HCT116 (cell line): ENCODE measurements at places on chromosomes 4 and X.

GRCh38 chr4:170849969-170850368, 760.2 kb upstream of the AADAT start:
- DNase-seq, result no peak

GRCh38 chr4:14345356-14345775, 656.9 kb upstream of the CPEB2 start:
- DNase-seq, result no peak

GRCh38 chr4:36260731-36261130, 16.4 kb upstream of the ARAP2 start:
- no peak for DNase-seq

- no peak for DNase-seq
Measured at GRCh38 chrX:88977835-88978234, 230.8 kb downstream of the CPXCR1 start.

- DNase-seq, result no peak
Measured at GRCh38 chr4:142565771-142566170, 280.3 kb downstream of the INPP4B start.

DNA sequence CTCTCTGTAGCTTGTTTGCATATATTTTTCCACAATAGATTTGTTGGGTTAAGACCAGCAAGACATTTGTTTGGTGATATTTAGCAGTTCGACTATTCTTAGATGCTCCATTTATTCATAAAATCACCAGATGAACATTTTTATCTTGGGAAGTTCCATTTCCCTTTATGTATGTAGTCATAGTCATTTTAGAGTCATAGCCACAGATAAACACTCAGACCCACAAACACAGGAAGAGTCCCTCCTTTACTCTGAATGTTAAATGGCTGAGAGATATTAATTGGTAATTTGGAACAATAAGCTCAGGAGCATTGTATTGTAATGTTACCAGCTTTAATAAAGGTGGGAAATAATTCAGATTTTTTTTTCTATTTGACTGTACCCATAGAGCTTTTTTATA, 1608.7 kb downstream of the STIM2 start:
- no peak for DNase-seq

DNA sequence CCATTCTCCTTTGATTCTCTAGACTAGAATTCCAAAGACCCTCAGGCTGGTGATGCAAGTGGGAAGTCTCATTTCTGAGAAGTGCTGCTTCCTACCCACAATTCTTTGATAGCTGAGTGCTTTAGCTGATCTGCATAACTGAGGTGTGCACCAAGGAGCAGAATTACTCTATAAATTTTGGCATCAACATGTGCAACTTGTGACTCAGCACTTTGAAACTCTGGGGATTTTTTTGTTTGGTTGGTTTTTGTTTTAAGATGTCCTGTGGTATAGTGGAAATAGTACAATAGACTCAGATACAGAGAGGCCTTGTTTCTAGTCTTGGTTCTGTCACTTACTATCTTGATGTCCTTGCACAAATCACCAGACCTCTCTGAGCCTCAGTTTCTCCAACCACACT, 148.4 kb downstream of the AR start:
- DNase-seq, result no peak

DNA sequence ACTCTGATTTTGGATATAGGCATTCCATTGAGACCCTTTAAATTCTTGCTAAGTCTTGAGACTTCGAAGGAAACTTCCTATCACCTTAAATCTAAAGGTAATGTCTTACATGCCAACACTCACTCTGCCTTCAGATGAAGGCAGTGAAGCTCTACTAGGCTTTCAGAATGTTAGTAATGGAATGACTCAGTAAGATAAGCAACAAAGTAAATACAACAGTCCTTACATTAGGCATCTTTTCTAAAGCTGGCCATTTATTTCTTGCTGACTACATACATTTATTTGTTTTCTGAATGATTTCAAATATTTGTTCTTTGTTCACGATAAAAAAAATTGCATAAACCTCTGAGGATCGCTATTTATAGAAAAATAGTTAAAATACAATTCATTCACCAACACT, 43.5 kb downstream of the ASIC5 start:
- no peak for DNase-seq

DNA sequence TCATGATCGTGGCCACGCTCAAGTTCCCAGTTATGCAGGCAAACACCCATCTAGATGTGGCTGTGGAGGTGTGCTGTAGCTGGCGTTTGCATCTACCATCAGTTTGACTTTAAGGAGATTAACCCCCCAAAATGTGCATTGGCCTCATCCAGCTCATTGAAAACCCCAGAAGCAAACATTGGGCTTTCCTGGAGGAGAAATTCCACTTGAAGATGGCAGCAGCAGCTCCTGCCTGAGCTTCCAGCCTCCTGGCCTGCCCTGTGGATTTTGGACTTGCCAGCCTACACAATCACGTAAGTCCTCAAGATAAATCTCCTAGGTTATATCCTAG, 30.2 kb upstream of the SLC25A6 start:
- DNase-seq, result no peak

DNA sequence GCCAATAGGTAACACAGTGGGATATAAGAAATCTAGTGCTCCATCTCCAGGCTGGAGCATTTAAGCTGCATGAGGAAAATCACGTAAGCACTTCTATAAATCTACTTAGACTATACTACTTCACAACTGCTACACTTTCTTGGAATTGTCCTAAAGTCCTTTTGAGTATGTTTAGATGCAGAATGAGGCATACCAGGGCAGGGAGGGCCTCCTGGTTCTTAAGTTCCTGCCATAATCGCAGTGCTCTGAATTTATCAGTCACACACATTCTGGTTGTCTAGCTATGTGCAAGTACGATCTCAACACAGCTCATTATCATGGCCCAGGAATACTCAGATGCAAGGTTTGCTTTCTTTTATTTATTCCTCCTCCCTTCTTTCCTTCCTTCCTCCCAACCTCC, 130.3 kb downstream of the GUCY2F start:
- no peak for DNase-seq

DNA sequence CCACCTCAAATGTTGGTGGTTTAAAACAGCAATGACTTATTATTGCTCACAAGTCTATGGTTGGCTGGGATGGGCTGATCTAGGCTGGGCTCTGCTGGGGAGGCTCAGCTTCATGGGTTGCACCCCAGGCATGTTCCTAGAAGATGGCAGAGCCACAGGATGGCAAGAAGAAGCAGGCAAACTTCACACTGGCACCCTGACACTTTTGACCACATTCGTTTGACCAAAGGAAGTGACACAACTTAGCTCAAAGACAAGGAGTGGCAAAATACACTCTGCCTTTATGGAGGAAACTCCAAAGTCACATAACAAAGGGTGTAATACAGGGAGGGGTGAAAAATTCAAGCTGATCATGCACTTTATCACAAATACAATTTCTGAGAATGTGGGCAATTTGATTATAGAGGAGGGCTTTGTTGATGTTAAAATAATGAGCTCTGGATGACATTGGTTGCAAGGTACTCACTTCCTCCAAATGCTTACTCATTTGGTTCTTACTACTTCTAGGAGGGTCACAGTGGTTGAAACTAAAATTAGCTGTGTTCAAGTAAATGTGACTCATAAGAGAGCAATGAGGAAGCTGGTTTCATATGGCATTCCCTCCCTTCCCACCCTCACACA, 249.2 kb upstream of the RPS6KA3 start:
- DNase-seq, result peak; percentile 73

DNA sequence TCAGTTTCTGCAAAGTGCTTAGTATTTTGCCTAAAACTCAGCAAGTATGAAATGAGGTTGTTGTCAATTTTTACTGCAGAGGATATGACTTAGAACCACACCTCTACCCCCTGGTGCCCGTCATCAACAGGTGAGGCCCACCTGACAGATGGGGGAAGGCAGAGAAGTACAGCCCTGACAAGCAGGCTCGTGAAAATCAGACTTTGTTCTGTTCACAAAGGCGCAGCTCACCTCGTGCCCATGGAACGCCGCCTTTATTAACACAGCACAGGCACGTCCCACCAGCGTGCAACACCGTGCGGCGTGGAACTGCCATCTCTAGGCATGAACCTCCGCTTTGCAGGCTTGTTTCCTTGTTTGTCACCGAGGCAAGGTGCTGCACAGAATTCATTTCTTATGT, 13.3 kb downstream of the CYP4V2 start:
- no peak for DNase-seq

DNA sequence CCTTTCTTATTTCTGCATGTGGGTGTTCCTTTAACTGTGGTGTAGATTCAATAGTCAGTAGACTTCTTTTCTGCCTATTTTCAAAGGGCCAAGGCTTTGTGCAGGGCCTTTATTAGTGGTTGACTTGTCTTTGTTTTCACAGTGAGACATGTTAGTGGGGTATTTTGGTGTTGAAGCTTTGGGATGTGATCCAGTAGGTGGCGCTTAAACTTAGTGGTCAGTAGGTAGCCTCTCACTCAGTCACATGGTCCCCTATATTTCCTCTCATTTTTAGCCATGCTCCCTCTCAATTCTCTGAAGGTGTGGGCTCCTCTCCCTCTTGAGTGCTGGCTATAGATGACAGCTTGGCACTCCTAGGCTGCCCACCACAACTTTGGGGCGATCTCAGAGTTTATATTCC, 23.4 kb upstream of the SLC10A7 start:
- DNase-seq, result no peak

DNA sequence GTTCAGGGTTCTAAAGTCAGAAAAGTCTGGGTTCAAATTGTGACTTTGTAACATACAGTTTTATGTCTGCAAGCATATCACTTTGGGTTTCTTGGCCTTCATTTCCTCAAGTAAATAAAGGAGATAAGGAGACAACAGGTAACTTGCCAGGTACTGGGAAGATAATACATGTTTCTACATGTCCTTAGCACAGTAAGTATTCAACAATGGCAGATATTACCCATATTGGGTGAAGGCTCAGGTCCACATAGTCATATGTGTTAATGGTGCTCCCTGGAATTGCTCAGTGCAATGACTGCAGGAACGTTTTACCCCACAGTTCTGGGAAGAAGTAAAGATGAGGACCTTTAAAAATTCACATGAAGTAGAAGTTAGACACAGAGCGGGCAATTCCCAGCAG, 35.8 kb upstream of the GAB1 start:
- no peak for DNase-seq

DNA sequence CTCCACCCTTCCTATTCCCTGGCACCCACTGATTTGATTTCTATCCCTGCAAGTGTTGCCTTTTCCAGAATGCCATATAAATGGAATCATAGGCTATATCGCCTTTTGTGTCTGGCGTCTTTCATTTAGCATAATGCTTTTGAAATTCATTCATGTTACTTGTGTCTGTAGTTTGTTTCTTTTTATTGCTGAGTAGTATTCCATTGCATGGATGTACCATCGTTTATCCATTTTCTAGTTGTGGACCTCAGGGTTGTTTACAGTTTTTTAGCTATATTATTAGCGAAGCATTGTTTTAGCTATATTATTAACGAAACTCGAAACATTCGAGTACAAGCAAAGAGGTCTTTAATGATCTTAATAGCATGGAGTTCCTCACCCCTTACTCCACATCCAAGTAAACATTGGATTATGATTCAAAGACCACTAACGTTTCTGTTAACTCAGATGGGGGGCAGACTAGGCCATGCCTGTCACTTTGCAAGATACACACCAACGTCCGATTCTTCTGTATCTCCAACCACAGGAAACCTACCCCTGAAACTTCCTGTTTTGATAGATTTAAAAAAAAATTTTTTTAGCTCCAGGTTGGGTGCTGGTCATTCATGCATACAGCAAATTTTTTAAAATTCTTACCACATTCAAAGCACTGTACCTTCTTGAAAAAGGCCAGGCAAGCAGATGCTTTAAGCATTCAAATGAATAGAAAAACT, 1.1 kb downstream of the DCK start:
- no peak for DNase-seq

DNA sequence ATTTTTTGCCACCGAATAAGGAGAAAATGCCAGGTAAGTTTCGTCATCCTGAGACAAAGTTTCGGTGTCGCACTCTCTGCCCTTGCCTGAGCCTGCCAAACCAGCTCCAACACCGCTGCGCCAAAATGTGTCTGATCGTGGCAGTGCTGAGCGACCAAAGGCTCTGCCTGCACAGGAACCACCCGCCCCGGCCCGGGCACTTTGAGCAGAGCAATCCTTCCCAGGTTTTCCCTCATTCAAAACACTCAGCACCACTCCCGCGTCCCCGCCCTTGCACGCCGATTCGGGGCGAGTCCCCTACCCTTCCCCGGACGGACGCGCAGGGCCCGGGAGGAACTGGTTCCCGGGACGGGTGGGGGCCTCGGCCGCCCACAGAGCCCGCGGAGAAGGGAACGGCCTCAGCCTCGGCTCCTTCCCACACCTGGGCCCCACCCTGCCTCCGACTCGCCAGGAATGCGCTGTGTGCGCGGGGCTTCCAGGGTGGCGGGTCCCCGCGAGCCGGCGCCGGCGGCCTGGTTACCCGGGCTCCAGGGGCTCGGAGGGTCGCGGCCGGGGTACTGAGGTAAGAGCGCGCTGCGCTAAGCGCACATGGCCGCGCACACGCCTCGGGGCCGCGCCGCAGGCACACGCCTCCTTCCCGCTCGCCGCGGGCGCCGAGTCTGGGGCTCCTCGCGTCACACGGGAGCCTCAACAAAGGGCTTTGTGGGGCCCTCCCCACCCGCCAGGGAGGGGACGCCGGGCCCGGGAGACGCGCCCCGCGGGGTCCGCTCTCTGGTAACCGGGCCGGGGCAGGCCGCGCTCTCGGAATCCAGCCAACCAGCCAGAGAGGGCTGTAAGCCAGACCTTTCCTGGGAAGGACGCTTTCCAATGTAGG, at the start of gene C4orf36:
Gene C4orf36, minus strand, starts transcription at position 661 of the 874 bp plus-strand sequence. CDS start 902 bp downstream, outside the sequence.
- DNase-seq, result peak; percentile 66

DNA sequence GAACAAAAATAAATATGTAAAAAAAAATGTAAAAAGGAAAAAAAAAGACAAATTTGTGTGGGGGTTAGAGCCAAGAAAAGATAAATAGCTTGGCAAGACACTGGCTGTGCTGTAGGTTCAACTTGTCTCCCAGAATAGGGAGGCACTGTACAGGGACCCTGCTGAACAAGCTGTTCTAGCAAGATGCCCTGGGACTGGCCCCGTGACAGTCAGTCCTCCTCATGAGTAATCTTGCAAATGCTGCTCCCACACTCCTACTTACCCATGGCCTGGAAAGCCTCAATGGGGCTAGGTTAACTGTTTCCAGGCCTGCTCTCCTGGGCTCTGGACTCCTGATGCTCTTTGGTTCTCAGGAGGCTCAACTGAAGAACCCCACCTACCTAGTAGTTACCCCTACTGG, 106.8 kb downstream of the ATG4A start:
- no peak for DNase-seq

DNA sequence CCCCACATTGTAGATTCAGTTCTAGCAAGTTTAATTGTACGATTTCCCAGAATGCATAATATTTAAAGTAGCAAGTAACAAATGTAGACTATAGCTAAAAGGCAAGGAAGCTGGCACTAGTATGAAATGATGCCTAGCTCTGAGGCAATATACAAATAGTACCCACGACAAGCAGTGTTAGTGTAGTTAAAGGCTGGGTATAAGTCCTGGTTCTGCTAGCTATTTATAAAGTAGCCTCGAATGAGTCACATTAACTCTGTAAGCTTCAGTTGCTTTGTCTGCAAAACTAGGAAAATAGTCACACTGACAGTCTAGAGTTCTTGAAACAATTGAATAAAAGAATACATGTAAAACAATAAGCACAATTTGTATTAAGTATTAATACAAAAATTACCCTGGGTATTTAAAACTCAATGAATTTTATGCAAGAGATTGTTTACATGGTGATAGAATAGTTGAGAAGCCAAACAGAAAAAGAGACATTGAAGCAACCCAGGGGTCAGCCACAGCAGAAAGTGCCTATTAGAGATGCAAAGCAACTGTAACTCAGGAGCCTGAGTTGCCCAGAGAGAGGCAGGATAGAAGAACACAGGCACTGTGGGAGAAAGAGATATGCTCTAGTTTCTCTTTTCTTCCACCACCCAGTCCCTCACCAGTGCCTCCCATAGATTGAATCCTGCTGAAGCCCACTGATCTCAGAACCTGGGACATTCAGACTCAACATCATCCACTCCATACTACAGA, 949.0 kb downstream of the C4orf33 start:
- DNase-seq, result no peak
